ENCODE measurements at places on chromosomes 3 and 15.

GRCh38 chr3:104676241-104676640, 690.5 kb upstream of the ALCAM start:
- peak; percentile 75 for DNase-seq

DNA sequence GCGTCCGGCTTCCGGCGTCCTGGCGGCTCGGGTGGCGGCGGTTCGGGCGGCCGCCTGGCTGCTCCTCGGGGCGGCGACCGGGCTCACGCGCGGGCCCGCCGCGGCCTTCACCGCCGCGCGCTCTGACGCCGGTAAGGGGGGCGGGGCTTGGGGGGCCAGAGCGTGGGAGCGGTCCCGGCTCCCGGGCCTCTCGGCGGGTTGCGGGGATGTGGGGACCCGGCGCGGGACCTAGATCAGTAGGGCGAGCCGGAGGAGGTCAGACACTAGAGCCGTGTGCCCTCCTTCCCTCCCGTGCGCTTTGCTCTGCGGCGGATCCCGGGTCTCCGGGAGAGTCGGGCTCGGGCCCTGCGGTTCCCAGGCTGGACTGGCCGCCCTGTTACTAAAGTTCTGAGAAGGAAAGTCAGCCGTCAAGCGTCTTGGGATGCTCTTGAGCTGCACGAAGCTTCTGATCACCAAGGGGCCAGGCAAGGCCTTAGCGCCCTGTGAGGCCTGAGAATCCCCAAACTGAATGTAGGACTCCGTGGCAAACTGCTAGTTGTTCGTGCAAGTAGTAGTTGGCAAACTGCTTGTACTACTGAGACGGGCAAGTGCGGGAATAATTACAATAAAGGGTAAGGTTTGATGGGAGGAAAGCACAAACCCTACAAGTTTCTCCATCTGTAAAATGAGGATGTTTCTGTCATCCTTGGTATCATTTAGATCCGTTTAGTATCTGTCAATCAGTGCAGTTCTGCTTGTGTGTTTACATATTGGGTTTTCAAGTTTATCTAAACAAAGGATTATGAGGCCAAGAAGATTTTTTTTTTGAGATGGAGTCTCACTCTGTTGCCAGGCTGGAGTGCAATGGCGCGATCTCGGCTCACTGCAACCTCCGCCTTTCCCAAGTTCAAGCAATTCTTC, 587 bp downstream of the PIGX start:
- DNase-seq: peak; percentile 58

- DNase-seq: no peak
Observed at GRCh38 chr3:145817870-145818483, 343.0 kb downstream of the PLOD2 start.

GRCh38 chr3:193134856-193135255, 106.2 kb upstream of the PLAAT1 start:
- DNase-seq: peak; percentile 92

DNA sequence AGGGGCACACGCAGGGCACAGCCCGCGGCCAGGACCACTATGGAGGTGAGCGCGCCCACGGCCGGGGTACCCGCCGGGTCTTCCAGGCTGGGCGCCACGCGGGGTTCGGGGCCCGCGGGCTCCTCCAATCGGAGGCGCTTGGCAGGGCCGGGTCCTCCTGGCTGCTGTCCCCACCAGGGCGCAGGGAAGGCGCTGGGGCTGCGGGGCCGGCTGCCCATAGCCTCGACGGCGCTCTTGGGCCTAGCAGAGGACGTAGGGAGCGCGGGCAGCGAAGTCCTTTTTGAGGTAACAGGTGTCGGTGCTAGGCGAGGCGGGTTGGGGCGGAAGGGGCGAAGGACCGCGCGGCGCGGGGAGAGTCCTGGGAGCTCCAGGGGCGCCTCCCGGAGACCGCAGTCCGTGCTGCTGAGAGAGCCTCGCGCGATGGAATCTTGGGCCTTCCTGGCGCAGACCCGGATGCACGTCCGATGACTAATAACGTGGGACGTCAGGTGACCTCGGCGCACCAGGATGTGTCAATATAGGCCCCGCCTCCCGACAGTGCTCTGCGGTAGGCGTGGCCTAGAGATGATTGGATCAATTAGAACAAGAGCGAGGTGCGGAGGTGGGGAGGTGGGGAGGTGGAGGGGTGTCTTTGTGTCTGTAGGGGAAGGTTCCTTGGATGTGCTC, at the start of gene PRR23A:
PRR23A (minus strand) TSS at position 218 of the 666 bp plus-strand sequence; CDS start at position 218, 0 bp downstream.
- DNase-seq: no peak

DNA sequence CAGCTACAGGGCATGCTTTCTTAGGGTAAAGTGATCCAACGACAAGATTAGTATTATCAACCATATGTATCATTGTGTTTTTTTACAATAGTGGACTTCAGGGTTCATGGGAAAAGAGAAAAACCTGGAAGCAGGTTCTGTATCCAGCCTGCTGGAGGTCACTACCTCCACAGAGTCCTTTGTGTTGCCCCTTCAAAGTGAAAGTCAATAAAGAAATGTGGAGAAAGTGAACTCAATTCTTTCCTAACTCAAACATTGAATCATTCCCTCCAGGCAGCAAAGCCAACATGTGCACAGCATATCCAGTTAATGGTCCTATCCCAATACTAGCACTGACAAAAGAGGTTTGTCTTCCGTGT, 45.4 kb downstream of the FGF7 start:
- no peak for DNase-seq

- DNase-seq: no peak
Observed at GRCh38 chr3:167798443-167798842, 62.9 kb downstream of the SERPINI1 start.

DNA sequence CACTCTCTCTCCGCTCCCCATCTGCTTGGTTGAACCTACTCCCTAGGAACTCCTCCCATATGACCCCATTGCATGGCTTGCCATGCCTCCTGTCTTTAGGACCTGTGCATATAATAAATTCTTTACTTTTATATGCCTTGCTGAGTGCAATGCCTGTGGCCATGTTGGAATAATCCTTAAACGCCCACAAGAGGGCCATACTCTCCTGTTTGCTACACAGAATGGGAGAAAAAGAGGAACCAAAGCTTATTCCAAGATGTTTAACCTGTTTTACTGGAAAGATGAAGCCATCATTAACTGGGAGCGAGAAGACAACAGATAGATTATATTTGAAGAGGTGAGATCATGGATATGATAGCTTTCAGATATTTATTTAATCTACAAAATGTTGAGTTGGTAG, 1097.8 kb downstream of the NAALADL2 start:
- DNase-seq: no peak

- no peak for DNase-seq
Observed at GRCh38 chr15:85072917-85073316, 91.3 kb downstream of the PDE8A start.

DNA sequence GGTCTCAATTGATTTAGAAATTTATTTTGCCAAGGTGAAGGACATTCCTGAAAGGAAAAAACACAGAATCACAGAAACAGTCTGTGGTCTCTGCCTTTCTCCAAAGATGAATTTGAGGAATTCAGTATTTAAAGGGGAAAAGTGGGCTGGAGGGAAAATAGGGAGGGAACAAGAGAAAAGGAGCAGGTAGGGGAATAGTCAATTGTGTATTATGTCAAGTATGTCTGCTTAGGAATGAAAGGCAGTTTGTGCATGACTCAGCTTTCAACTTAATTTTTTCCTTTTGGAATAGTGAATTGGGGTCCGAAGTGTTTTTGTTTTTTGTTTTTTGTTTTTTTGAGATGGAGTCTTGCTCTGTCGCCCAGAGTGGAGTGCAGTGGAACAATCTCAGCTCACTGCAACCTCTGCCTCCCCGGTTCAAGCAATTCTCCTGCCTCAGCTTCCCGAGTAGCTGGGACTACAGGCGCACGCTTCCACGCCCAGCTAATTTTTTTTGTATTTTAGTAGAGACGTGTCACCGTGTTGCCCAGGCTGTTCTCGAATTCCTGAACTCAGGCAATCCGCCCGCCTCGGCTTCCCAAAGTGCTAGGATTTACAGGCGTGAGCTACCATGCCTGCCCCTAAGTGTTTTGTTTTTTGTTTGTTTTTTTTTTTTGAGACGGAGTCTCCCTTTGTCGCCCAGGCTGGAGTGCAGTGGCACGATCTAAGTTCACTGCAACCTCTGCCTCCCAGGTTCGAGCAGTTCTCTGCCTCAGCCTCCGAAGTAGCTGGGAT, 74.1 kb upstream of the MAP4 start:
- no peak for DNase-seq

DNA sequence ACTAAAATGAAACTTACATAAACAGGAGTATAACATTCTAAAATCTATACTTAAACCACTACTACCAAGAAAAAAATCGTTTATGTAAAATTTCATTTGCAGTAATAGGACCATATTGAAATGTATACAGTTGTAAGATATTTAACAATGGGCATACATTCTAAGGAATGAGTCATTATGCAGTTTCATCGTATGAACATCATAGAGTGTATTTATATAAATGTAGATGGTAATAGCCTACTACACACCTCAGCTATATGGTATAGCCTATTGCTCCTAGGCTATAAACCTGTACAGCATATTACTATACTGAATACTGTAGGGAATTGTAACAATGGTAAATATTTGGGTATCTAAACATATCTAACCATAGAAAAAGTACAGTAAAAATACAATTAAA, 79.5 kb downstream of the DPH6 start:
- no peak for DNase-seq

GRCh38 chr15:79635149-79635771, 203.1 kb downstream of the MINAR1 start:
- no peak for DNase-seq

- peak; percentile 93 for DNase-seq
Observed at GRCh38 chr15:57527382-57528091, 64.2 kb upstream of the MYZAP start.
